Activated CD4-positive, alpha-beta T cell treated with anti-CD3 and anti-CD28 coated beads, Interleukin-2, amount 50 U/mL, for 4 hours (primary cell): ENCODE measurements at places on chromosomes 5 and 9.

- DNase-seq, result no peak
Observed at GRCh38 chr5:172478256-172478655, 23.9 kb upstream of the SH3PXD2B start.

DNA sequence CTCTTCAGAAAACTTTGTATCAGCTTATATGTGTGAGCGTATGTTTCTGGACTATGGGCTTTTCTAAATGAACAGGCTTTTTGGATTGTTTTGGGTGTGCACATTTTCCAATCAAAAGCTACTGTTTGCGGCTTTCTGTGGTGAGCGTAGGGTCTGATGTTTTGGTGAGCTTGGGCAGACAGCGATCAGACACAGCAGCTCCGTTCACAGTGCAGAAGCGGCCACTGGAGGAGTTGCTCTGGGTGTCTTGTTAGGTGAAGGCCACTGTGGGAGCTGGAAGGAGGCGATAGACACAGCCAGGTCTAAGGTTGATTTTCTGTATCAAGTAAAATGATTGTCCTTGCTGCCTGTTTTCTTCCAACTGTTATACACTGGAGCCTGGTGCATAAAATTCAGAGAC is 11.1 kb downstream of the PRRC2B start:
- no peak for DNase-seq

- DNase-seq, result no peak
Observed at GRCh38 chr5:129951039-129951438, 46.8 kb downstream of the CHSY3 start.

DNA sequence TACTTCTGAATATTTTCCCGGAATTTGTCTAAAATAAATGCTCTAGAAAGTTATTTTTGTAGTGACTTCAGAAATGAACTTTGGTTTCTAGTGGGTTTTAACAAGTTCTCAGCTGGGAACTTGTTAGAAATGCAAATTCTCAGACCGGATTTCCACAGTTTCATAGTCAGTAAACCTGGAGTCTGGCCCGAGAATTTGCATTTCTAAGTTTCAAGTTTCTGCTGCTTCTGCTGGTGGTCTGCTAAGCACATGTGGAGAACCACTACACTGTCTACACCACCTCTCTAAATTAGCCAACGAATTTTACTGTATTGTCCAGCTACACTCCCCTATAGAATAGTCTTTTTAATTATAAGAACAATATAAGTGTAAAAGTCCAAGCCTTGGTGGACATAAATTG is 208.0 kb downstream of the CHSY3 start:
- DNase-seq, result no peak

DNA sequence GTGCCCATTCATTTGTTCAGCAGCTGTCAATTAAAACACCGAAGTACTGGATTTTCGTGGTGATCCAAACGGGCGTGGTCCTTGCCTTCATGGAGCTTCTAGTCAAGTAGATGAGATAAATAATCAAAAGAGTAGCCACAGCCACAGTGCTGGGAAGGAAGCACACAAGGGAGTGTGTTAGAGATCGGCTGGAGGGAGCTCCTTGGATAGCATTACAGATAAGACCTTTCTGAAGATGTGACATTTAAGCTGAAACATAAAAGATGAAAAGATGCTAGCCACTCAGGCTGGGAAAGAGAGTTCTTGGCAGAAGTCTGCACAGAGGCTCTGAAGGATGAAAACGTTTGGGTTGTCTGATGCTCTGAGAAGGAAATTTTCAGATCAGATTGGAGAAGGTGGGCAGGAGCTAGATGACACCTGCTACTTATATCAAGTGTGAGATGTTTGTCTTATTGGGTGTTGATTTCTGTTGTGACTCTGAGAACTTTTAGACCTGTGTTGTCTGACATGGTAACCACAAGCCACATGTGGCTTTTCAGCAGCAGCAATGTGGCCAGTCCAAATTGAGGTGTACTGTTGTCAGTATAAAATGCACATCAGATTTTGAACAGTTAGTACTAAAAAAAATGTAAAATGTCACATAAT is 123.9 kb downstream of the TLE4 start:
- no peak for DNase-seq

- no peak for DNase-seq
Observed at GRCh38 chr5:119049824-119050449, 20.9 kb upstream of the DMXL1 start.

- DNase-seq, result no peak
Observed at GRCh38 chr9:87601595-87601994, 103.9 kb downstream of the DAPK1 start.

DNA sequence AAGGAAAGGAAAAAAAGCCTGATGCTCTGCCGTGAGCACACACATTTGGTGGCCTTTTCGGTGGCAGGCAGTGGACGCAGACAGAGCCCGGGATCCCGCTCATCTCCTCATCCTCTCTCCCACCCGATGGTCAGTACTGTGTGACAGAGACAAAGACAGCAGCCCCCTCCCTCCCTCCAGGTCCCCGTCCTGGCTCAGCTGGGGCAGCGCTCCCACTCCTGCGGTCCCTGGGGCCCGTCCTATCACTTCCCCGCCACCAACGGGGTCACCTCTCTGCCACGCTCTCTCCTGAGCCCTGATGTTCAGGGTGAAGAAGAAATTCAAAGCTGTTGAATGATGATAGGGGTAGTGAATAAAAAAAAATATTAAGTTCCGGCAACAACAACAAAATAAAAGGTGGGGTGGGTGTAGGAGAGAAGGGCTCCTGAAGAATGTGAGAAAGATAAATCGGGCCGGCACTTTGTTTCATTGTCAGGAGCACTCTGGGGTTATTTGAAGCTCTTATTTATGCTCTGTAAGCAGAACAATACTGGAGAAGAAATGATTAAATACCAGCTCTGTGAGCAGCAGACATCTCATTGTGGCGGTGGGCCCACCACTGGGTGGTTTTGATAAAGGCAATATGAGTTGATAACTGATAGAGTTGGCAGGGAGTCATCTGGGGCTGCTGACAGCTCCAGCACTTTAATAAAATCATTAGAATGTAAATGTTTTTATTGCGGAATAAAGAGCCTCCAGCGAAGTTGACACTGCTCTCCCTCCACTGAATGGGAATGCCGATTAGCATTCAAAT is 417.7 kb downstream of the IRX1 start:
- DNase-seq, result no peak

DNA sequence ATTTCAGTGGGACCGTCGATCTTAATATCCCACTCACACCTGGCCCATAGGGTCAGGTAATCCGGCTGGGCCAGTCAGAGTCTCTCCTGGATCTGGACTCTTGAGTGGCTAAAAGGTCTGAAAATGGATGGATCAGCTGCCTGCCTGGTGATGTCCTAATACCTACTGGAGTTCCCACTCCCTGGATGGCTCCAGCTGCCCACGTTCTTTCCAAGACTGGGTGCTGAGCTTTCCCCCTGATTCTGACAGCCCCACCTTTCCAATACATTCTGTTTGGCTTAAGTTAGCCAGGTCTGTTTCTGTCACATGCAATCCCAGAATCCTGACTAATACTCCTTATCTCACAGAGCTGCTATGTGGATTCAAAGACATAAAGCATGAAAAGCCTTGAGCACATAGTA is 10.2 kb downstream of the SH3PXD2B start:
- no peak for DNase-seq
